ENCODE measurements at places on chromosomes 4 and X. TPM values are rescaled to one million over a fixed set of nuclear protein-coding genes. Genes with fewer than 3 reads are reported as not detected.

The HMX1 gene
- total RNA-seq, result not detected

The SHISA3 gene
- not detected for total RNA-seq

The CYSLTR1 gene
- total RNA-seq, result under 0.01 TPM

The FAM114A1 gene
- total RNA-seq, result 392 TPM

The L1CAM gene
- total RNA-seq, result under 0.01 TPM

The MED12 gene
- 20.9 TPM for total RNA-seq

The EGF gene
- 0.36 TPM for total RNA-seq

The DSPP gene
- not detected for total RNA-seq

The COX7B2 gene
- not detected for total RNA-seq

The FGD1 gene
- 9.1 TPM for total RNA-seq

The ENPP6 gene
- total RNA-seq, result not detected

The FRG1 gene
- 35.7 TPM for total RNA-seq

The TRIML2 gene
- under 0.01 TPM for total RNA-seq

The F8A2 gene
- total RNA-seq, result not detected

DNA sequence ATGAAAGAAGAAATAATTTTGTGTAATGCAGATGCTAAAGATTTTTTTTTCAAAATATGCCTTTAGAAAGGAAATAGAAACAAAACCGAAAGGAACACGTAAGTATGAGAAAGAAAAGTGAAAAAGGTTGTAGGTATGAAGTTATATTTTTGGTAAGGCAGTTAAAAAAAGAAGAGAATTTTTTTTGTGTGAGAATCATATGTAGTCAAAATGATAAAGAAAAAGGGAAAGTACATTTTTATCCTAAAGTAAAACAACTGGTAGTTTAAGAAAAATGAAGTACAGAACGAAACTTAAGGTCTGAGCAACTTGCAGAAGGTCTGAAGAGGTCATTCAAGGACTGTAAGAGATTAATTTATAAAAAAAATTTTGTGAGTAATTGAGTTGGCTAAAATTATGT is 164.0 kb upstream of the TRAM1L1 start:
- no peak for DNase-seq

- peak; percentile 66 for DNase-seq
These were observed 239.0 kb upstream of the HTR2C start for GRCh38 chrX:114344756-114345349.

DNA sequence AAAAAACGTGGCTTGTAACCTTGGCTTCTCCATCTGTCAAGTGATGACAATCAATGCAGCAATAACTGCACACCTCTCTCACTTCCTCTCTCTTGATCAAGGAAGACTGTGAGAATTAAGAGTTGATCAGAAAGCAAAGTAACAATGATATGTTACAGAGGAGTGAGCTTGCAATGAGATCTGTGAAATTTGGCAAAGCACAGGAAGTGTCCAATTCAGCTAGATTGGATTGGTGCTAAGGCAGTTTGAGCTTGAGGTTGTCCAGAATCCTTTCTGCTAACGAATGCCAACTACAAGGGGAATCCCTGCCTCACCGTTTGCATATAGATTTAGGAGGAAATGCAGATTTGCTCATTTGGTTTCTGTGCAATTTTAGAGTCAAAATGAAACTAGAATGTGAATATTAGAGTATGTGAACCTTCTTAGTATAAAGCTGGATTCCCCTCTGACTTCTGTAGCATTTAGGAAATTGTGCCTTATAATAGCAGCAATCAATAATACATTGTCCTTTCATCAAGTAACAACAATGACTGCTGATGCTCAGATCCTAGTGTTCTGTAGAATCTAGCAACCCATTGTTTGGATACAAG is 346.4 kb downstream of the PTTG2 start:
- peak; percentile 55 for DNase-seq

DNA sequence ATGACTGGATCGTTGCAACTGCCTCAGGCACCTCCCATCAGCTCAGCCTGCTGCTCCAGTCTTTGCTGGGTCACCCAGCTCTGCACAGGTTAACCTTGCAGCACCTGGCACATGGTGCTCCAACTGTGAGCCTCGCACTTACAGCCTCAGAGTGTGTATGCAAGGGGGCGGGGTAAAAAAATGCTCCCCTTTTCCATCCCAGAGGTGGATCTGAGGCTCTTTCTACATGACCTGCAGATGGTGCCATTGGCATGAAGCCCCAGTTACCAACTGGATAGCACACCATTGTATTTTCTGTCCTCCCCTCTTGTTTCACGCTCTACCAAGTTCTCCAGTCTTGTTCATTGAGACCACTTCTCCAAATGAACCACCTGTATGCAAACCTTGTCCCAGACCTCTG is 46.2 kb upstream of the TRPC3 start:
- no peak for DNase-seq

DNA sequence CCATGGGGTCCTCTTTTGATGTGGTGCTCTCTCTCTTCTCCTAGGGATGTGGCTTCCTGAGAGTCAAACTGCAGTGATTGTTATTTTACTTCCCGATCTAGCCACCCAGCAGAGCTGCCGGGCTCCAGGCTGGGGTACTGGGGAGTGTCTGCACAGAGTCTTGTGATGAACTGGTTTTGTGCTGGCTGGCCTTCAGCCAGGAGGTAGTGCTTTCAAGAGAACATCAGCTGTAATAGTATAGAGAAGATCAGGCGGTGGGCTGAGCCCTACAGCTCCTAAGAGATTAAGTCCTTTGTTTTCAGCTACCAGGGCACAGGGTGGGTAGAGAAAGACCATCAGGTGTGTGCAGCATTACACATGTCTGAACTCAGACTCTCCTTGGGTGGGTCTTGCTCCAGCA is 59.0 kb upstream of the AGTR2 start:
- no peak for DNase-seq

DNA sequence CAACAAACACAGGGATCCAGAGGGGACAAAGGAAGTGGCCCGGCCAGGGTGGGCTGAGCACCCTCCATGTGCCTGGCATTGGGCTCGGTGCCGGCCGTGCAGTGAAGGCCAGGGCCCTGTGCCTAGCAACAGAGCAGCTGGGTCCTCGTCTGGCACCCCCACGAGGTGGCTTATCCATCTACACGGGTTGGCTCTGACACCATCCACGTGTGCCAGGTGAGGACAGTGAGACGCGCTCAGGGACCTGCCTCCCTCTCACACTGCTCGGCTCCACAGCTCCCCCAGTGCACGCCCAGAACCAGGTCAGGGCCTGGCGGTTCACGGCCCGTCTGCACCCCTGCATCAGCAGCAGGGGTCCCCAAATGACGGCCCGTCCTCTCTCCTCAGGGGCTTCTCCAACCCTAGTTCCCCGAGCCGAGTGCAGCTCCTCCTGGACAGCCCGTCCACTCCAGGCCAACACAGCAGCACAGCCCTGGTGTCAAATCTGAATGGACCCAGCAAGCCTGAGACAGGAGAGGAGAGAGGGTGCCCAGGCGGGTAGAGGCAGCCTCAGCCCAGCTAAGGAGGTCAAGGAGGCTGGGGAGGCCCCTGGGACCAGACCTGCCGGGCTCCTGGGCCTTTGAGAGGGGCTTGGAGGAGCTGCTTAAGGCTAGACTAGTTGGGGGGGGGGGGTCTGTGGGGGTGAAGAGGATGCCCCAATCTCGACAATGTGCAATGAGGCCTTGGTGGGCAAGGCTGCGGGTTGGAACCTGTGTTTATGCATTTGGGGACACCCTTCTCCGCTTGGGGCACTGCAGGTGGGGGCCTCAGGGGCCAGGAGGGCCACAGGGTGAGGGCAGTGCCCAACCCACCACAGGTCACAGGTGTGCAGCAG is 113.6 kb downstream of the FAM53A start:
- DNase-seq, result peak; percentile 92

DNA sequence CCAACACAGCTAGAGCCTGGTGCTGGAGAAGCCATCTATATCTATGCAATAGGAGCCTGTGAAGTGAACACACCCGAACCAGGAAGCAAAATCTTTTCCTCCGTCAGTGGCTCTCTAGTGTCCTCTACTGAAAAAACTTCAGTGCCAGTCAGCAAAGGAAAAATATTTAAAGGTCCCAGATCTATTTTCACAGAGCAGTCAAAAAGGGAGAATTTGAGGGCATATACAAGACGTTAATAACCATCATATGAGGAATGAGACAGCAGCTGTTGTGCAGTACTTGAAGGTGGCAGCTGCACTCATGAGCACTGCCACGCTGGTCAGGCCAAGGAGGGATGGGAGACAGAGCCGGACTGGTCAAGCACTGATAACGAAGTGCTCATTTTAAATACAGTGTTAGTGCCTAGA is 14.4 kb downstream of the MCUB start:
- DNase-seq, result no peak

DNA sequence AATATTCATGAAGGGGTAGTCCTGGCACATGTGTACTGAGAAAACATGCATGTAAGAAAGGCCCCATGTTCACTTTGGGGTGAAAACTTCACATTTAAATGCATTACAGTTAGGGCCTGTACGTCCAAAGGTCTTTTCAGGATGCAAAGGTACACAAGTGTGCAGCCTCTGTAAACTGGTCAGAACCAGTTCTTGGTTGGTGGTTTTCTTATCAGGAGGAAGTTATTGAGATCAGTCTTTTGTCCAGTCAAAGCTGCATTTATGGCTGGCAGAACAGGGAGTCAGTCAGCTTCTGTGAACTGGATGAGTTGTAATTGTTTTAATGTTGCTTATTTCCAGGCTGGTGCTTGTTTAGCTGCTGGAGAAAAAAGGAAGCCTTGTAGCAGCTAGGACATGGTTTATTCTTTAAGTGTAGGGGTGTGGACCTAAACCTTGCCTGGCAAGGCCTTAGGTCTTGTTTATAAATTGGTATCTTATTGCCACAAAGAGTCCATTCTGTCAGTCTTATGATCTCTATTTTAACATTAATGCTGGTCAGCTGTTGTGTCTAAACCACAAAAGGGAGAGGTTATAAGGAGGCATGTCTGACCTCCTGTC is 1906.6 kb upstream of the TENM3 start:
- no peak for DNase-seq

DNA sequence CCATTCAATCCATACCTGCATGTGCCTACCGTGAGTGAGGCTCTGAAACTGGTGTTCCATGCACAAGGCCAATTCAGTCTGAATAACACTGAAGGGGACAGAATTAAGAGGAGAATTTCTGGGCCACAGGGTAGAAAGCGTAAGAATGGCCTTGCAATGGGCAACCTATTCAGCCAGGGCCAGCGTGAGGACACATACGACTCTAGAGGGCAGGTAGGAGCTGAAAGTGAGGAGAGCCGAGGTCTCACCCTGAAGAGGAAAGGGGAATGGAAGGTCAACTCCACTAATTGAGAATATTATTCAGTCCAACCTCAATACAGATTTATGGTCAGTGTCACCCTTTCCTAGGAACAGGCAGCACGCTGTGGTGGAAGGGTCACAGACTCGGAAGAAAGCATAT is 202.2 kb downstream of the TRIML1 start:
- DNase-seq, result no peak

- no peak for DNase-seq
These were observed 147.1 kb downstream of the NAA11 start for GRCh38 chr4:79178760-79179159.

- peak; percentile 70 for DNase-seq
These were observed 103.8 kb downstream of the EFNB1 start for GRCh38 chrX:68932611-68933010.

- no peak for DNase-seq
These were observed 205.8 kb upstream of the F9 start for GRCh38 chrX:139324756-139325155.

DNA sequence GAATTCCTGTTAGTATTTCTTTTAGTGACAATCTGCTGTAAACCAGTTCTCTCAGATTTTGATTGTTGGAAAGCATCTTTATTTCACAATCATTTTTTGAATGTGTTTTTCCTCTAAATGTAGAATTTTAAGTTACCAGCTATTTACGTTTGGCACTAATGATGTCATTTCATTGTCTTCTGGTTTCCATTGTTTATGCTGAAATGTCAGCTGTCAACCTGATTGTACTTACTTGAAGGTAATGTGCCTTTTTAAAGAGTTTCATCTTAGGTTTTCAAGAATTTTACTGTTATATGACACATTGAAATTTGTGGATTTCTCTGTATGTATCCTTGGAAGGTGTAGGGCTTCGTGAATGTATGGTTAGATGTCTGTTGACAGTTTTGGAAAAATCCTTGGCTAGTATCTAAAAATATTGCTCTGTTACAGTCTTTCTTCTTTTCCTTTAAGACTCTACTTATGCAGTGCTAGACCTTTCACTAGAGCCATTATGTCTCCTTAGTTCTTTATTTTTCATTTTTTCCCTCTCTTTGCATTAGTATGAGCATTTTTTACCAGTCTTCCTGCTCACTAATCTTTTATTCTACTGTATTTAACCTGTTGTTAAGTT is 30.4 kb downstream of the SMAD1 start:
- no peak for DNase-seq

GRCh38 chrX:10722851-10723250 is 102.5 kb upstream of the MID1 start:
- DNase-seq, result peak; percentile 80

DNA sequence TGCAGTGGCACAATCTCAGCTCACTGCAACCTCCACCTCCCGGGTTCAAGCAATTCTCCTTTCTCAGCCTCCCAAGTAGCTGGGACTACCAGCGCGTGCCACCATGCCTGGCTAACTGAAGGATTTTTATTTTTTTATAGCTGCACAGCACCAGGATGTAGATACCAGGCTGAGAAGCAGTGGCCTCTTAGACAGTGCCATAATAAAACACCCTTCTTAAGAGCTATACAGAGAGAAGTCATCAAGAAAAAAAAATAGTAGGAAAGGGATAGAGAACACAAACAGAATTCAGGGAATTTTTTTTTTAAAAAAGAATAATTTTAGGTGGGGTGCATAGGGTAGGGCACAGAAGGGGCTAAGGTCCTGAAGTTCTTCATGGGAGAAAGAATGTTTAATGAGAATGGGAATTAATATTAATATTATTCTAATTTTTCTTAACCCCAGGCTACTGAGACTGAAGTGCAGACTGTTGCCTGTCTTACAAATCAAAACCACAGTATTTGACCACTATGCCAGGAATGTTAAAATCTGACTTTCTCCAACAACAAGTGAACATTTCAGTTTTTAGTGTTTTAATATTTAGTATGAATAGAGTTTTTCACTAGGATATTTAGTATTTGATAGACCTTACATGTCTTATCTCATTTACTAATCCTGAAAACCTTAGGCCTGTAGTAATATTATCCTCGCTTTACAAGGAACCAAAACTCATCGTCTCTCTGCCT is 146.7 kb downstream of the KCNIP4 start:
- DNase-seq, result peak; percentile 9

DNA sequence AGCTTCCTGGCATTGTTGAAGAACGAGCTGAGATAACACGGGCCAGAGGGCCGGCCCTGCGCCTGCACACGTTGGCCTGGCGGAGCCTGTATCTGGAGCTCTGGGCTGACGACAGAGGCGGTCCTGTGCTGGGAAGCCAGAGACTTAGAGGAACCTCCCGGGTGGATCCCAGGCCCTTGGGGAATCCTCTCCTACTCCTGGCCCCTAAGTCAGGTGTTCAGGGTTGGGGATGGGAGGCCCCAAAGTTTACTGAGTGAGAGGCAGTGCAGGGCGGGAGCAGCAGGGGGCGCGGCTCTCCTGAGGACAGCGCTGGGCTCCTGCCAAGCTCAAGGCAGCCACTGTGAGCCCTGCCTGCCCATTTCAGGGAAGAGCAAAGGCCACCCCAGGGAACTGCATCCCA is 2.5 kb upstream of the HTRA3 start:
- DNase-seq, result peak; percentile 98

DNA sequence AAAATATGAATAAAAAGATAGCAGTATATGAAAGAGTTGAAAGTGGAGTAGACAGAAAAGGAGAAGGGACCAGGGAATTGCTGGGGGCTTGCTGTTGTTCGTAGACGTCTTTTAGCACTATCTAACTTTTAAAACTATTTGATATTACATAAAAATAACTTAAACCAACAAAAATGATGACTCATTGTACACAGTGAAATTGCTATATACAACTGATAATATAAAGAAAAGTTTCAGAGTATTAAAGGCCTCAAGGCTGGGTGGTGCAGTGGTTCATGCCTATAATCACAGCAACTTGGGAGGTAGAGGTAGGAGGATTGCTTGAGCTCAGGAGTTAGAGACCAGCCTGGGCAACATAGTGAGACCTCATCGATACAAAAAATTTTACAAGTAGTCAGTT is 5.2 kb downstream of the TRPC3 start:
- DNase-seq, result no peak
